Stimulated activated CD4-positive, alpha-beta T cell treated with anti-CD3 and anti-CD28 coated beads, Interleukin-15, amount 100 ng/mL, for 1 hour (primary cell): ENCODE measurements at places on chromosomes 6 and 20.

DNA sequence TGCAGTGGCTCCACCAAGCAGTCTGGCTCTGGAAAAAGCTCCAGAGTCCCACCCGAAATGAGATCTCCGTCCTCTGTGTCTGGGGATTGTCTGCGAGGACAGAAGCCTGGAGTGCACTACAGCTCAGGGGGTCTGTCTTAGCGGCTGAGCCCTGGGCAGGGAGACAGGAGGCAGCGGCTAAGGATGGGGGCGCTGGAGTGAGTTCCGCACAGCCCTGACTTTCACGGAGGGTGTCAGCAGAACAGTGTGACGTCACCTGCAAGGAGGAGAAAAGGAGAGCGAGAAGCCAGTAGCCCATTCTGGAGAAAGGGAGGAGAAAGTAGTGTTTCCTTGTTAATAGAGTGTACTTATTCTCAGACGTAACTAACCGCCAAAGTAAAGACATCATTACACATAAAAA lies 97.6 kb downstream of the FAM50B start:
- no peak for DNase-seq

DNA sequence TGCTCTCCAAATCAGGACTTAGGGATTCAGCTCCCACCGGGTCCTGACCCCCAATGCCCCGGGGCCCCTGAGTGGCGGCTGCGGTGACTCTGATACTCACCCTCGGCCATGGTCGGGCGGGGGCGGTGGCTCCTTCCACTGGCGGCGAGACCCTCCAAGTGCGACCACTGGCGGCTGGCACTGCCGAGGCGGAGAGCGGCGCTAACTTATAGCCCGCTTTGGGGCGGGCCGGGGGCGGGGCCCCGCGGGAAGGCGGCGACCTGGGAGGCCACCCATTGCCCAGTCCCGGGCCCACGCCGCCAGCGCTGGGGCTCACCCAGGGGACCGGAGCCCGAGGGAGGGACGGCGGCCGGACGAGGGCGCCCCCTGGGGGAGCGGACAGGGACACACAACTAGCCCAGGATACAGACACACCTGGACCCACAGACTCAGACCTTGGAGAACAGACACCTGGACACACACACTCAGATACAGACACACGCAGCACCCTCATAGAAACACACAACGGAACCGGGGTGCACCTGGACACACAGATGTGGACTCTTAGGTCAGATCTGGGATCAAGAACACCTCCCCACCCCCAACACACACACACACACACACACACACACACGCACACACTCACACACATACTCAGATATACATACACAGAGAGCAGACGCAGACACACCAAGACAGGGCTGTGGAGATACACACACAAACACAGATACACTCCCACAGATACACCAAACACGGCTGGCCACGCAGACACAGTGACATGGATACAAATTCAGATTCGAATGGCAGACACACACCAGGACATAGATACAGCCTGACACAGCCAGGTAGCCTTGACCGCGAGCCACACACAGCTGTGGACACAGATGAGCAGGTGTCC lies at the start of gene TGM2:
Gene TGM2, minus strand, starts transcription at position 182 of the 877 bp plus-strand sequence. Its CDS starts 72 bp downstream, at position 110.
- DNase-seq = no peak

GRCh38 chr6:83183082-83183828 lies 9.8 kb downstream of the PGM3 start:
- DNase-seq = no peak

DNA sequence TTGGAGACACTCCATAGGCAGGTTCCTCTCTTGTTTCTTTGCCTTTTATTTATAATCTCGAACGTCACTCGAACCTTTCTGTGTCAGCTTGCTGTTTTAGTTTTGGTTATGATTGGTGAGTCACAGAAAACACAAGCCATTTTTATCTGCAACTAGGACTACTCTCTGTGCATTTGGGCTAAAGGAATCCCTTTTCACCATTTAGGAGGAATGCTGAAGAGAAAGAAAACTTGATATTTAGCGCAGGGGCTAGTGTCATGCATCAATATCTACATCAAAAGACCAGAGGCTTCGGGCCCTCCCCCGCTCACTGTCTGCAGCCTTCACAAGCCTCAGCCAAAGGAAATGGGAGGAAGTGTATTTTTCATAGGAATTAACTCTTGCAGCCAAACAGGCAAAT lies 507.8 kb upstream of the CITED2 start:
- no peak for DNase-seq

DNA sequence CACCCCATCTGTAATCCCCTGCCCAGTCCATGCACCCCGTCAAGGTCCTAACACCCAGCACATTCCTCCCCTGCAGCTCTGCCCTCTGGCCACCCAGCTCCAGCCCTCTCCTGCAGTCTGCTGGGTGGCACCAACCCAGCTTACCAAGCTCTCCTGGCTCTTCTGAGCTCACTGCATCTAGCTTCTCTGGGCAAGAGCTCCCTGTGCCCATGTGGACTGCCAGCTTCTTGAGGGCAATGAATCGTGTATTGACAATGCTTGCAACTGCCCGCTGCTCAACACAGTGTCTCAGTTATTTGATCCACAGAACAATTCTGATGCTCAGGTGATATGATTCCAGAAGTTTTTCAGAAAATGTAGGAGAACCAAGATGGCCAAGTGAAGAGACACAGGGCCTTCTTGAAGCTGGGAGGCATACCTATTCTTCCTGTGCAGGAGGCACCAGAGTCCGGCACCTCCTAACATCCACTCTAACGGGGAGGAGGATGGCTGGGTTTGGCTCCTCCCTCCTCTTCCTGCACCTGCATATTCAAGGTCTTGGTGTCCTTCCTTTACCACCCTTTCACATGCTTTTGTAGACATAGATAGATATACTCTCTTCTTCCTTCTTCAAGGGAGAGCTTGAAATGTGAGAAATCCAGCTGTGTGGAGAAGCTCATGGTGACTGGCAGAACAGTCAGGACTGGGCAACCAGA lies 85.6 kb downstream of the TRERF1 start:
- no peak for DNase-seq

- DNase-seq = no peak
These were observed 44.3 kb downstream of the OR2B2 start for GRCh38 chr6:27867945-27868300.

DNA sequence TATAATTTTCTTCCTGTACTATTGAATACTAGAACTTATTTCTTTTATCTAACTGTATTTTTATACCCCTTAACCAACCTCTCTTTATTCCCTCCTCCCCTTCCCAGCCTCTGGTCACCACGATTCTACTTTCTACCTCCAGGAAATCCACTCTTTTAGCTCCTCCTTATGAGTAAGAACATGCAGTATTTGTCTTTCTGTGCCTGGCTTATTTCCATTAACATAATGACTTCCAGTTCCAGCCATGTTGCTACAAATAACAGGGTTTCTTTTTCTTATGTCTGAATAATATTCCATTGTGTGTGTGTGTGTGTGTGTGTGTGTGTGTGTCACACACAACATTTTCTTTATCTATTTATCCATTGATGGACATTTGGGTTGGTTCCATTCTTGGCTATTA lies 152.3 kb upstream of the OLIG3 start:
- no peak for DNase-seq
